ENCODE measurements at places on chromosomes 2 and 18.
A peak's percentile ranks its signal among the peaks of the same experiment; 100 is the strongest.

- DNase-seq = no peak
Measured at GRCh38 chr2:134716721-134717243, 2.0 kb downstream of the TMEM163 start.

- no peak for DNase-seq
Measured at GRCh38 chr2:229980431-229981184, 58.3 kb downstream of the FBXO36 start.

- DNase-seq = no peak
Measured at GRCh38 chr2:174053355-174054151, 88.4 kb upstream of the SP3 start.

GRCh38 chr2:61151436-61151835 is 10.6 kb upstream of the C2orf74 start:
- DNase-seq = peak; percentile 16

GRCh38 chr18:6605115-6605869 is 124.2 kb upstream of the ARHGAP28 start:
- DNase-seq = no peak

DNA sequence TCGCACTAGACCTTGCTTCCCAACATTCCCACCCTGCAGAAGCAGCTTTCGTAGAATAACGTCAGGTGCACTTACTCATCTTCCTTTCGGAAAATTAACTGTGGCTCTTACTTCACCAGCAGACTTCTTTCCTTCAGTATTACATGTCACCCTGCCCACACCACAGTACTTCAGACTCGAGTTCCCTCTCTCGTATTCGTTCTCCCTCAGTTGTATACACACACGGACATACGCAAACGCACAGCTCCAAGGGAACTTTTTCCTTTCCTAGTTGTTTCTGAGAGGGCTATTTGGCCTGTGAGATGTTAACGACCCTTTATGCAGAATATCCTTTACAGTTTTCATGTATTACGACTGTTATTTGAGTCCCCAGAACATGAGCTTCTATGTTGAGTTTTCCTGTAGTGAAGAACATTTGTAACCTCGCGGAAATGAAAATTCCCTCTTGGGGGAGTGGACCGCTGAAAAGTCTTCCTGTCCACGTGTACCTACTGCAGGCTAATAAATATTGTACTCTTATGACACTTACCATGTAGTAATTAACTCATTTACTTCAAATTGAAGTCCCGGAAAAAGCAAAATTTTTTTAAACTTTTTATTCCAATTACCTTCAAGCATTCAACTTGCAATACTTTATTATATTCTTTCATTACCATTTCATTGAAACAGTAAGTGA is 908 bp downstream of the ERLEC1 start:
- DNase-seq = no peak
